ENCODE measurements at places on chromosomes 2 and 18.

DNA sequence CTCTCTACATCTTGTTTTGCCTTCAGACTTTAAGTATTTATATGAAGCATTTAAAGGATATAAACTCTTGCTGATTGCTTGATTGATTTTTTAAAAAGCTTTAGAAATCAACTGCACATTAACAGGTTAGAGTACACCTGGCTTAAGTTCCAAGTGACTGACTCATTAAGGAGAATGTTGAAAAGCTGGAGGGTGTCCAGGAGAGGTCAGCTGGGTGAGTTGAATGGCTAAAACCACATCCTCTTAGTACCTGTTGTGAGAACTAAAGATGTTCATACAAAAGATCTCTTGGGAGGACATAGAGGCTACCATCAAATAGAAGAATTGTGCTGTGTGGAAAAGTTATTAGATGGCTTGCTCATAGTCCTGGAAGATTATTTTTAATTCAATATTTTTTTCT lies 206.8 kb downstream of the TXNL1 start:
- DNase-seq, result no peak

DNA sequence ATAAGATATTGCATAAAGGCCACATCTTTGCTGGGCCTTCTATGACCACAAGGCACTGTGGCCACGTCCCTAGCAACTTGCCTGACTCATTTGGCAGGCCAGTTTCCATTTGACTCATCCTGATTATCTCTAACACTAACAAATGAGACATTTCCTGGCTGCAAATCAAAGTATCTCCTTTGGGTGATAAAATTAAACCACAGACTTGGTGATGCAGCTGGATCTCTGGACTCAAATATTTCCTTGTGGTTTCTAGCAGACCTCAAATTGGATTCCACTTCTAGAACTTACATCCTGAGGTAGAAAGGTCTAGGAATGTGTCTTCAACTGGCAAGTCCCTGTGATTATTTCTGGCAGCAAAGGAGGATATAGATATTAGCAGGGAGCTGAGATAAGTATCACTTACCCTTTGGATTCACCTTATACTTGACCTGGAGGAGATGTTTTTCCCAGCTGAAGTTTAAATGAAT lies 167.9 kb upstream of the NXPH2 start:
- DNase-seq, result peak; percentile 44

DNA sequence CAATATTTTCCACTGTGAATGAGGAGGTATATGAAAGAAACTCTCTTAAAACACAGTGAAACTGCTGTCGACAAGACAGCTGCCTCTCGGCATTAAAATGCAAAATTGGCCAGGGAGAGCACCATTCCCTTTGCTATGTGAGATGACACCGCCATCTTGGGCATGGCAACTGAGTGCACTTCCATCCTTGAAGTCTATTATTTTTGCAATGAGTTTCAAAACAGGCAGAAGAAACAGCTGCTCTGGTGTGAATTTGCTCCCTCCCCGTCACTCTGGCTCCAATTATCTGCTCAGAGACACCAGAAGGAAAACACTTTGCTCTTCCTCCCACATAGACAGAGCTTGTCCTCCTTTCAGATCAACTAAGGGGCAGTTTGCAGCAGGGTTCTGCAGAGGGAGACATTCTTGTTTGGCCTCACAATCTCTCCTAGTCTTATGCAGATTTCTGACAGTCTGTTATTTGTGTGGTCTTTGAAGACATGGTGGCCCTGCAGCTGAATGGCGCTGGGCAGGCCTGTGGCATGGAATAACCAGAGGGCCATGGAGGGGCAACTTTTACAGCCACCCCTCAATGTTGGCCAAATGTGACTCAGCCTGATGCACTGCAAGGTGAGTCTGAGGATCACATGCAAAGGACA lies 48.6 kb upstream of the SEC11C start:
- DNase-seq, result no peak

GRCh38 chr18:28791101-28791500 lies 614.2 kb upstream of the CDH2 start:
- DNase-seq, result no peak

- DNase-seq, result no peak
These were observed 16.5 kb upstream of the ALPK2 start for GRCh38 chr18:58645398-58645797.

- DNase-seq, result no peak
These were observed 1621.3 kb downstream of the SUCLG1 start for GRCh38 chr2:82837588-82838304.

GRCh38 chr2:79849241-79849640 lies 336.4 kb downstream of the CTNNA2 start:
- no peak for DNase-seq

DNA sequence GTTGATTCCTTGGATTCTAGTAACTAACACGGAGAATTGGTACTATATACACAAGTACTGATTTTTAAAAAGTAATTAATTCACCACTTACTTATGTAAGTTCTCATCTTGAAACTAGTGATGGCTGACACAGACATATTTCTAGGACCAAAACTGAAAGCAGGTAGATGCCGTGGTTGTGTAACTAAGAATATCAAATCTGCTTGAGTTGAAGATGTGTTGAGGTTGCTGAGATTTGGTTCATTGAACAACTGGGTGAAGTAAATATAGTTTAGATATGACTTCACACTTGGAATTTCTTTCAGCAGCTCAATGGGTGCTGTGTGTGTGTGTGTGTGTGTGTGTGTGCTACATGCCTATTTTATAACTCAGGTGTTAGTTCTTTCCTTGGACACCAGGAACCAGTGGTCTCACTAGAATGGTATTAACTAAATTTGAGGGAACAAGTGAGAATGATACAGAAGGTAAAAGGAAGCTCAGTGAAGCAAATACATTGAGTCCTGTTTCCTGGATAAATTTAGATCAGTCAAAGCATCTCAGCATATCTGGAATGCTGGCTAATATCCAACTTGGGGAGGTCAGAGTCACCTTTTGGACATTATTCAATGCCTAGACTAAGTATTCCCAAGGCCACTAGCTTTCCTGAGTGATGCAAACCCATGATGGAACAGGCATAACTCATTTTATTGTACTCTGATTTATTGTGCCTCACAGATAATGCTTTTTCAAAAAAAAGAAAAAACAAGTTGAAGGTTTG lies 110.7 kb upstream of the ZEB2 start:
- peak; percentile 29 for DNase-seq

- no peak for DNase-seq
These were observed 20.6 kb downstream of the CHN1 start for GRCh38 chr2:174984561-174984960.

- no peak for DNase-seq
These were observed 15.8 kb downstream of the SNED1 start for GRCh38 chr2:241014224-241014623.

GRCh38 chr18:9323750-9324445 lies 10.7 kb upstream of the TWSG1 start:
- no peak for DNase-seq

DNA sequence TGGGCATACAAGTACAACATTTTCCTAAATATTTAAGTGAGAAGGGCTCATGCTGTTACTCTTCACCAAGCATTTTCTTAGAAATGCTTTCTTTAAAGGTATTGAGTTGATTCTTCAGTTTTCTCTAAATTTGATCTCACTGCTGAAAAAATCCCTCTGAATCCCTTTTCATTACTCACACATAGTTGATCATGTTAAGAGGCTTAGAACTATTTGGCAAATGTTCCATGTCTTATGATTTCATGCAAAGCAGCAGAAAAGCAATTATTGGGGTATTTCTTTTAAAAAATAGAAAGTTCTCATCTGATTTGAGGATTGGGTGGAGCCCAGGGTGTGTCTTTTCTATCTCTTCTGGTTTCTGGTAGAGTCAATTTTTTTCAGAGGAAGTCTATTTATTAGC lies 1079.8 kb upstream of the ZEB2 start:
- DNase-seq, result no peak

DNA sequence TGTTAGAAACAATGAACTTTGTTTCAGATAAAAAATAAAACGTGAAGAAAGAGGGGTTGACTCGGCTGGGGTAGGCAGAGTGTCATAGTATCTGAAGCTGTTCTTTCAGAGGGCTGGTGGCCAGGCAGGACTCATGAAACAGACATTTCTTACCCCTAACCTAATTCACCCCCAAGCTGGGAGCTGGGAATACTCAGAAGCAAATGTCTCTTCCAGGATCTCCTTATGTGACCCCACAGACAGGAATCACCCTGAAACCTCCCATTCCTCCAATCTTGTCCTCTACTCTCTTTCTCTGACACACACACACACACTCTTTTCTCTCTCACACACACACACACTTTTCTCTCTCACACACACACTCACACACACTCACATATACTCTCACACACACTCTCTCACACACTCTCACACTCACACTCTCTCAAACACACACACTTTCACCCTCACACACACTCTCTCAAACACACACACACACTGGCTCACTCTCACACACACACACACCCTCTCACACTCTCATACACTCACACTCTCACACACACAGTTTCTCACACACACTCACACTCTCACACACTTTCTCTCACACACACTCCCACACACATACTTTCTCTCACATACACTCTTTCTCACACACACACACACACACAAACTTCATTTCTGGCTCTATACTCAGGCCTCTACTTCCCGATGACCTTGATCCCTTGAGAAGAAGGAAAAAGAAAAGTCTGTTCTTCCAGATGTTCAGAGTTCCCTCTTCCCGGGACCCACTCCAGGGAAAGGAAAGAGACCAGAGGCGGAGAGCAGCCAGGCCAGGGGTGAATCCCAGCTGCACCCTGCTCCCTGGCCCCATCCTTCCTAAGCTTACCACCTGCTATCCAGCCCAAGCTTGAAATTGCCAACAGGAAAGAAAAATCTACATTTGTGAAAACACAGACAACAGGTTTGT lies 167.7 kb downstream of the TXNL1 start:
- no peak for DNase-seq

GRCh38 chr2:45011121-45011520 lies 1.9 kb upstream of the SIX2 start:
- DNase-seq, result no peak

GRCh38 chr2:81505586-81505985 lies 1201.0 kb upstream of the LRRTM1 start:
- no peak for DNase-seq

DNA sequence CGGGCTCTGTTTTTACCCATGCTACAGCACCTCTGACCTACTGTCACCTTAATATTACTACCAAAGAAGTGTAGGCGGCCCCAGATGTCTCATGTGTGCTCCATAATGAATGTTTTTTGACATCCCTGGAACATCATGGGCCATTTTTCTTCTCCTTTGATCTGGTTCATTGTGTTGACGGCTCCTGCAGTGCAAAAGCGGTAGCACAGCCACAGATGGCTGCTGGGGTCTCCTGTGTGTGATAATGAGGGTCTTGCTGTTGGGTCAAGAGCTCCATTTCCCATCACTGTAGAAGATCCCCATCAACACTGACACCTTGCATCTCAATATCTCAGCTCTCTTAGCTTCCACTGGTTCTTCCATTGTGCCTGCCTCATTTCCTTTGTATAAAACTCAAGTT lies 95.0 kb downstream of the CDH20 start:
- DNase-seq, result no peak

DNA sequence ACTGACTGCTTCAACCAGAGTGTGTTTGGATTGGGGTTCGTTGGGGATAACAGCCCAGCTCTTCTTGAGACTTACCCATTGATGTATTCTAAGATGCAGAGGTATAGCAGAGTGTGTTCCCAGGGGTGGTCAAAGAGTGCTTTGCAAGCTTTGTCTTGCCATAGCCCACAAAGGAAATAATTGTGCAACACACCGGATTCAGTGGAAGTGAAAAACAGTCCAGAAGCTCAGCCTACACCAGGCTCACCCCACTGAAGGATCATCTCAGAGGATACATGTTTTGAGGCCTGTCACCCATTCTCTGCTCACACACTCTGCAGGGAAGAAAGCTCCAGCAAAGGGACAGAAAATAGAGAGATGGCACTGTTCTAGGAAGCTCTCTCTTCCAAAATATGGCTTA lies 9.6 kb downstream of the CACNB4 start:
- no peak for DNase-seq

DNA sequence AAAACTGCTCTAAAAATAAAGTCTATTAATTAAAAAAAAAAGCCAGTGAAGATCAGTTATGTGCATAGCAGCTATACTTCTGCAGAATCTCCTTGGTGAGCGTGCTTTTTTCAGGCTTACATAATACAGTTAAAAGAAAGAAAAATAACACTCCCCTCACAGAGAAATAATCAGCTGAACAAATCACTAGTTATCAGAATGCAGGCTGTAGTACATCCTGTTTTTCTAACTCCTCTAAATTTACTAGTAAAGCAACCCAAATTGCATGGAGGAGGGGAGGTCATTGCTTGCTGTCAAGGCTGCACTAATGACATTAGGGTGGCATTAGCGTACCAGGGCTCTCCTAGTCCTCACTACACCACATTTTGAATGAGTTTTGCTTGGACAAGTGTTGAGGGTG lies 192.2 kb downstream of the PLCL1 start:
- DNase-seq, result no peak

- no peak for DNase-seq
These were observed 409.8 kb downstream of the ZNF521 start for GRCh38 chr18:24942144-24942543.

DNA sequence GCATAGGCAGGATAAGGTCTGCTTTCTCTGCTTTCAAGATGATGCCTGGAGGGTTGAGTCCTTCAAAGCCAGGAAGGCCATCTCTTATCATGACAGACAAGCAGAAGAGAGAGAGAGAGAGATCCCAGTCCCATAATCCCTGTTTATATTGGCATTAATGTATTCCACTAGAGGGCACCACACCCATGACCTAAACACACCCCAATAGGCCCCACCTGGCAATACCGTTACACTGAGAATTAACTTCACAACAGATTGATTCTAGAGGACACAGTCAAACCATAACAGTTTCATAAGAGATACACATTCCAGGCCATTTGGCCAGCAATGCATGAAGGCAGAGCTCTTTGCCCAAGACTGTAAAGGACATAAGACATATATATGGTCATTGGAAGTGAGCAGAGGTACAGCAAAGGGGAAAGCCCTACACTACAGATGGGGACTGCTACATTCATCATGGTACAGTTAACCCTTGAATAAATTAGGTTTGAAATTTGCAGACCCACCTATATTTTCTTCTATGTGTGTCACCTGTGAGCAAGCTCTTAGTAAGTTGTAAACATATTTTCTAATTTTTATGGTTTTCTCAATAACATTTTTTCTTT lies 1516.1 kb downstream of the RPIA start:
- peak; percentile 21 for DNase-seq

GRCh38 chr18:22517356-22517755 lies 99.6 kb upstream of the CTAGE1 start:
- DNase-seq, result no peak

DNA sequence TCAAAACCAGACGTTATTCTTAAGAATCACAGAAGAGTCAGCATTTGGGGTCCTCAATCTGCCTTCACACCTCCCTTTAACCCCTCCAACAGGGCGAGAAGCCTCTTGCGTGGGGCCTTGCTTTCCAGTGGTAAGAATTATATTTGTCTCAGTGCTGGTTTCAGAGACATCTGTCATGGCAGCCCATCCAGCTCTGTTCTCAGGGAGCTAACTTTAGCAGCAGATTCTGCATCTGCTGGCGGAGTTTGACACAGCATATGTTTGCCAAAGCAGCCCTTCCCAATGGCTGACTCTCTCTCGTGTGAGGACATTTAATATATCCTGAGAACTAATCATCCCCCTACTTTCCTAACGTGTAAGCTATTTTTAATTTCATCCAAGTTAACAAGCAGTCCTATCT lies 91.5 kb upstream of the BCL11A start:
- DNase-seq, result no peak

GRCh38 chr2:231169488-231169887 lies 28.9 kb upstream of the ARMC9 start:
- DNase-seq, result no peak

Data from activated CD4-positive, alpha-beta T cell treated with anti-CD3 and anti-CD28 coated beads, Interleukin-2, Interleukin-6, amounts not matched to agents 100 ng/mL and 50 ng/mL, durations not matched to agents 16 hours and 8 hours (primary cell).